ENCODE measurements at places on chromosomes 11 and 22.

DNA sequence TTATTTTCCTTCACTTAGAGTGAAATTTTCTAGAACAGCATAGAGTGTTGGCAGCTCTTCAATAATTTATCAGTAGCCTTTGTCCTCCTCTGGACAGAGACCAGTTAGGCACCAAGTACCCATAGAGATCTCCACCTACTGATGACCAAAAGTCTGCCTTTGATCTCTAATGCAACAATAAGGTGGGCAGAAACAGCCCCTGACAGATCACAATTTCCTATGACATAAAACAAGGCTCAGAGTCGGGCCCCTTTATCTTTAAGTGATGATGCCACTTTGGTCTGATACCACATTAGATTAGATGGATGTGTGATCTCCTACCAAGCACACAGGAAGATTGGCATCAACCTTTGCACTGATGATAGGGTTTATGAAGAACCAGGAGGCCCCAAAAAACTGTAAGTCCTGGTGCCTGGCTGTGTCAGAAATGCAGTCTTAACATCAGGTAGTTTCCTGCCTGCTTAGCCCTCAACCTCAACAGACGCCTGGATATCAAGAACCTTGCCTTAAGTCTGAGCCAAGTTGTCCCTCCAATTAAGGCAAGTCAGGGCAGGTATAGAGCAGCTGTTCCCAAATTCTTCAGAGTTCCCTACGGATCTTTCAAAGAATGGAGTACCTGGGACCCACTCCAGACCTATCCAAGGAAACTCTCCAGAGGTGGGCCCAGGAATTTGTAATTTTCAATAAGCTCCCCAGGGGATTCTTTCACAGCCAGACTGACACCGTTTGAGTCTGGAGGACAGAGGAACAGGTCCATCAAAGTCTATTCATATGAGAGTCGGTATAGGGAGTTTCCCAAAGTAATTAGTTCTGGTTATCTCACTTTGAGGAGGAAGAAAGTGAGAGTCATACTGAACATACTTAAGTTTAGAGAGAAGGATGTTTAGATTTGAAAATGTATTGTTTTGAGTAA, 30.6 kb upstream of the TMPRSS4 start:
- no peak for DNase-seq

DNA sequence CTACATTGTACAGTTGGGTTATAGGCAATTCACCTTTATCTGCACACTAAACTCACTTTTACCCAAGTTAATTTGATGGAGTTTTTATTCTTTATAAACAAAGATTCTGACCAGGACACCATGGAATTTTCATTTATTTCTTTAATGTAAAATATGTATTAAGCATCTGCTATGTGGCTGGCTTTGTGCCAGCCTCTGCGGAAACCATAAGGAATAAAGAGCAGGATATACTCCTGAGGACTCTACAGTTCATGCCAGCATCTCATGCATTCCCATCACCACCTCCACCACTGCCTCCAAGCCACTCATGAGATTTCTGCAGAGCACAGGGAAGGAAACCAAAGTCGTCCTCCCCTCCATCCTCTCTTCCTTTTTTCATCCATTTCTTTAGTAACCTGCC, 100.0 kb upstream of the DBX1 start:
- DNase-seq: no peak

GRCh38 chr11:540583-541432, 3.5 kb downstream of the LRRC56 start:
- DNase-seq: no peak

DNA sequence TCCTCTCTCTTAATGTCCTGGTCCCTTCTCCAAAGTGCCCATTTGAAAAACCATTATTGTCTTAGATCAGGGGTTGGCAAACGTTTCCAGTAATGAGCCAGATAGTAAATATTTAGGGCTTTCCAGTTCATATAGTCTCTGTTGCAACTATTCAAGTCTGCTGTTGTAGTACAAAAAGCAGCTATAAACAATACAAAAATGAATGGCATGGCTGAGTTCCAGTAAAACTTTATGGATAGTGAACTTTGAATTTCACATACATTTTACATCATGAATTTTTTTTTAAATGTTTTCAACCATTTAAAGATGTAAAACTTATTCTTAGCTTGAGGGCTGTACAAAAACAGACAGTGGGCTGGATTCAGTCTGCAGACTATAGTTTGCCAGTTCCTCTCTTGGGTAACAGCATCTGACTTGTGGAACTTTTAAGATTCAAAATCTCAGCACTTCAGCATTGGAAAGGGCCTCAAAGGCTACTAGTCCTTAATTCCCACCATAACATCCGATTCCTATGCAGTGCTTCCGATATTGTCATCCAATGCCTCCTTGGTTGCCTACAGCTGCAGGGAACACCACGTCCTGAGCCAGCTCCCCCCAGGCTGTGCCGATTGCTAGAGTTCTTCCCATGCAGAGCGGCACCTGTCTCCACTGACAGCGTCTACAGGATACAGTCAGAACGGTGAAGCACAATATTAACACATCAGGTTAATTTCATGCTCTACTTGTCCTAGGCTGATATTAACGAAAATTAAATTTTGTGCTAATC, 65.6 kb upstream of the E2F8 start:
- no peak for DNase-seq

- no peak for DNase-seq
Measured at GRCh38 chr11:911031-911889, 650 bp upstream of the CHID1 start.

- no peak for DNase-seq
Measured at GRCh38 chr11:102223859-102224258, 93.4 kb upstream of the BIRC3 start.

DNA sequence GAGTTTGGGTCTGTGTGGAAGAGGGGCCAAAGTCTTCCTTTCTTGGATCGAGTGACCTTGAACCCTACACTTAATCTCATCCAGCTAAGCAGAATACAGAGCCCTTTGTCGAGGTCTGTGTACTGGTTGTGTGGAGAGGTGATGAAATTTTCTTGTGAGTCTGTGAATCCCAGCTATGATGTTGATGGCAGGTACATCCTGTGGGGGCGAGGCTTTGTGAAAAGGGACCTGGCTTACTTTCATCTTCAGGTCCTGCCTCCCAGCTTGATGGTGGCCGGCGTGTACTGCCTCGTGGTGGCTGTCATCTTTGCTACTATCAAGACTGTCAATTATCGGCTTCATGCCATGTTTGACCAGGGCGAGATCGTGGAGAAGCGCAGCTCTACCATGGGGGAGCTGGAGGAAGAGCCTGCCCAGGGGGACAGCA, 1.0 kb downstream of the PCNX3 start:
- DNase-seq: no peak

- no peak for DNase-seq
Measured at GRCh38 chr11:71248656-71249055, 3.7 kb downstream of the SHANK2 start.

DNA sequence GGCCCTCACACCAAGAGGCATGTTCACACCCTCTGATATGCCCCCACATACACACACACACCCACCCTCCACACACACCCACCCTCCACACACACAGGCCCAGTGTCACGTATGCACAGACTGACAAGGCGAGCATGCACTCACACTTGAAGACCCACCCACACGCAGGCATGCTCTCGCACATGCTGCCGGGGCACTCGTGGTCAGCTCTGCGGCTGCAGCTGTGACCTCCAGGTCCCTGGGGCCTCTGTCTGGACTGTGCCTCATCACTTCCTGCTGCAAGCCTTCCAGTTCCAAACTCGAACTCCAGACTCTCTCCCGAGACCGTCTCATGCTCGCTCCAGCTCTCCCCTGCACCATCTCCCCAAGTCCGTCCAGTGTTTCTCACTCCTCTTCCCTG, 9.5 kb downstream of the DCHS1 start:
- no peak for DNase-seq

- no peak for DNase-seq
Measured at GRCh38 chr11:98110030-98110429, 910.7 kb upstream of the CNTN5 start.

GRCh38 chr11:63687845-63688244, 6.5 kb downstream of the RTN3 start:
- no peak for DNase-seq

- DNase-seq: no peak
Measured at GRCh38 chr11:95042906-95043305, 6.3 kb upstream of the KDM4F start.

GRCh38 chr11:76656571-76657081, 13.9 kb downstream of the LRRC32 start:
- no peak for DNase-seq

DNA sequence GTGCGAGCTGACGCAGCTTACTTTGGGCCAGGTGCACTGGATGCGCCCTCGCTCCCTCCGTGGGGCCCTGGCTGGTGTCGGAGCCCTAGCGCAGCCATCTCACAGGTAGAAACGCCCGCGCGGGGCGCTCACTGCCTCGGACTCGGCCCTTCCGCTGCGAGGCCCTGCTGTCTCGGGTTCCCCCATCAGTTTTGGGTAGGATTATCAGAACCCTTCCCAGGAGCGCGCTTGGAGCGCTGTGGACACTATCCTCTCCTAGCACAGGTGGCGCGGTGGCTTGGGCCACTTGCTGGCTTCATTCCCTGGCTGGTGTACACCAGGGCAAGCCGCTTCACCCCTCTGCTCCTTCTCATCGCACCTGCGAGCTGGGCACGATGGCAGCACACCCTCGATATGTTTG, 35.7 kb upstream of the B3GAT1 start:
- DNase-seq: no peak

DNA sequence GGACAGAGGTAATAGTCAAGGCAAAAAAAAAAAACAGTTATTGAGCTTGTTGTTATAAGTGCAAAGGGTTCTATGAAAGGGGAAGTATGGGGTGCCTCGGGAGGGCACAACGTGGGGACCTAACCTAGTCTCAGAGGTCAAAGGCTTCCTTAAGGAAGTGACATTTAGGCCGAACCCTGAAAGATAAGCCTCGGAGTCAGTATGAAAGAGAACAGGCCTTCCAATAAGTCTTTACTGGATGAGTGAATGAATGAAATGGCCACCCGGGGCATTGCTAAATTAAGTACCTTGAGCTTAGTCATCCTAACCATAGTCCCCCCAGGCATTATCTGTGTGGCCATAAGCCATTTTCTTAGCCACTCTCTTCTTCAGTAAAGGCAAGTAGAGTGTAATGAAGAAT, 19.7 kb downstream of the FLI1 start:
- DNase-seq: no peak

- no peak for DNase-seq
Measured at GRCh38 chr11:105741488-105742020, 131.7 kb downstream of the GRIA4 start.

GRCh38 chr11:121927097-121927785, 188.8 kb downstream of the BLID start:
- no peak for DNase-seq

DNA sequence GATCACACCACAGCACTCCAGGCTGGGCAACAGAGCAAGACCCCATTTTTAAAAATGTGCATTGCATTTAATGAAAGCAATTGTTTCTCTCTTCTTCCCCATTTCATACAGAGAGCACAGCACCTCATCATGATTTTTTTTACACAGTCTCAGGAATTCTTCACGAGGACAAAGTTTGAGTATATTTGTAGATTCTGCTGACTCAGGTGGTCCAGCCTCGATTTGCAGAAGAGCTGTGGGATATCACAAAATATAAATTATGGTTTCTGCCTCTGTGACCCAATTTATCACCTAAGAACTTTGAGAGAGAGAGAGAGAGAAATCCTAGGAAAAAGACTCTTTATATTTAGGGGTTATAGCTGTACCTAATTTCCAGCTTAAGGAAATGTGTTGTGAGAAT, 19.8 kb downstream of the CASP5 start:
- DNase-seq: no peak

DNA sequence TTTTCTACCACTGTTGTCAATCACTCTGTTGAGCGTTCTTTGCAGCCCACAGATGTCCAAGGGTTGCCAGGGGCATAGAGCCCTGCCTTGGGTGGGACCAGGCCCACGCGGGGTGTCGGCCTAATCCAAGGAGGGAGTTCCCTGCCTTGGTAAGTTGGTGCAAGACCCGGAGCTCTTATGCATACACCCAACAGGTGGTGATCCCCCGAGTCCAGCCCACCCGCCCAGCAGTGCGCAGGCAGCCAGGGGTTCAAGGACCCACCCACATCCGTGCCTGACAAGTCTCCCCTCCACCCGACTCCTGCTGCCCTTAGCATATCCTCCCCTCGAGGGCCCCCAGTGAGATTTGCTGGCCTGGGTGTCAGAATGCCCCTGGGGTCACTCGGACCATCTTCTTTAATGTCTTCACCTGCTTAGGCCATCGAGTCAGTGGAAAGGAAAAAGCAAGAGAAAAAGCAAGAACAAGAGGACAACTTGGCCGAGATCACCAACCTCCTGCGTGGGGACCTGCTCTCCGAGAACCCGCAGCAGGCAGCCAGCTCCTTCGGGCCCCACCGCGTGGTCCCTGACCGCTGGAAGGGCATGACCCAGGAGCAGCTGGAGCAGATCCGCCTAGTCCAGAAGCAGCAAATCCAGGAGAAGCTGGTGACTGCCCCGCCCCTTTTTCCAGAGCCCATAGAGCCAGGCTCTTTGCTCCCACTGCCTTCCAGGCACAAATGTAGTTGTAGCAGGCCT, 12.2 kb downstream of the RIBC2 start:
- DNase-seq: no peak

- no peak for DNase-seq
Measured at GRCh38 chr22:23084453-23085350, 14.4 kb downstream of the GNAZ start.

Data from esophagus squamous epithelium (tissue), 5 donors.